ENCODE measurements at places on chromosomes 6 and 20.

- no peak for DNase-seq
These were observed 95.8 kb downstream of the ERMARD start for GRCh38 chr6:169847141-169847674.

GRCh38 chr20:48538058-48538825 lies 289.6 kb downstream of the PREX1 start:
- no peak for DNase-seq

- DNase-seq, result no peak
These were observed 46.3 kb downstream of the BTBD9 start for GRCh38 chr6:38593409-38593808.

DNA sequence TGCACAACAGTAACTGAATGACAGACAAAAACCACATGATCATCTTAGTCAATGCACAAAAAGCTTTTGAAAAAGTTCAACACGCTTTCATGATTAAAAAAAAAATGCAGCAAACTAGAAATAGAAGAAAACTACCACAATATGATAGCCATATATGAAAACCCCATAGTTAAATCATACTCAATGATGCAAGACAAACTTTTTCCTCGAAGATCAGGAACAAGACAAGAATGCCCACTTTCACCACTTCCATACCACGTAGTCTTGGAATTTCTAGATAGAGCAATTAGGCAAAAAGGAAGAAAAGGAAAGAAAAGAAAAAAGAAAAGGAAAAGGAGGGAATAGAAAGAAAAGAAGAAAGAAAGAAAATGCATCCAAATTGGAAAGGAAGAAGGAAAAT lies 44.6 kb upstream of the SLC23A2 start:
- no peak for DNase-seq

- no peak for DNase-seq
These were observed 138.7 kb downstream of the FOXO3 start for GRCh38 chr6:108699290-108700041.

GRCh38 chr6:44043479-44044153 lies 83.6 kb downstream of the MRPL14 start:
- DNase-seq, result no peak

DNA sequence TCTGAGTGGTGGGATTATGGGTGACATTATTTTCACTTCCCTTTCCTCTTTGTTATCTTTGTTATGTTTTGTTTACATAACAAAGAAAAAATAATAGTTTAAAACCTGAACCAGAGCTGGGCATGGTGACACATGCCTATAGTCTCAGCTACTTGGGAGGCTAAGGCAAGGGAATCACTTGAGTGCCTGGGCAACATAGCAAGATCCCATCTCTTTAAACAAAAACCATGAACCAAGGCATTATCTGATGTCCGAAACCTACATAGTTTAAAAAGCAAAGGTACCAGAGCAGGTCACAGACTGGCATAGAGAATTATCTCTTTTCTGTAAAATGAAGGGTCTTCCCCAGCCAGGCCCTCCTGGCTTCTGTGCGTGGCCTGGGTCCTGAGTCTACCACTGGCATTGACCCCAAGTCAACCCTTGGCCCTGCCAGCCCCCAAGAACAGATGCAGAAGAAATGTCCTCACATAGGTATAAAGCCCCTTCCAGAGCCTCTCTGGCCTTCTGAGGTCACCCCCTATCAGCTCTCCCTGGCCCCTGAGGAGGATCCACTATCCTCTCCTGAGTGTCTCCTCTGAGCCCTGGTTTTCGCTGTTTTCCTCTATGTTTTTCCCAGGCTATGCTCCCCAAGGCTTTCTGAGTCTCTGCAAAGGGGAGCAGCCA lies 81.3 kb downstream of the TRERF1 start:
- DNase-seq, result no peak

DNA sequence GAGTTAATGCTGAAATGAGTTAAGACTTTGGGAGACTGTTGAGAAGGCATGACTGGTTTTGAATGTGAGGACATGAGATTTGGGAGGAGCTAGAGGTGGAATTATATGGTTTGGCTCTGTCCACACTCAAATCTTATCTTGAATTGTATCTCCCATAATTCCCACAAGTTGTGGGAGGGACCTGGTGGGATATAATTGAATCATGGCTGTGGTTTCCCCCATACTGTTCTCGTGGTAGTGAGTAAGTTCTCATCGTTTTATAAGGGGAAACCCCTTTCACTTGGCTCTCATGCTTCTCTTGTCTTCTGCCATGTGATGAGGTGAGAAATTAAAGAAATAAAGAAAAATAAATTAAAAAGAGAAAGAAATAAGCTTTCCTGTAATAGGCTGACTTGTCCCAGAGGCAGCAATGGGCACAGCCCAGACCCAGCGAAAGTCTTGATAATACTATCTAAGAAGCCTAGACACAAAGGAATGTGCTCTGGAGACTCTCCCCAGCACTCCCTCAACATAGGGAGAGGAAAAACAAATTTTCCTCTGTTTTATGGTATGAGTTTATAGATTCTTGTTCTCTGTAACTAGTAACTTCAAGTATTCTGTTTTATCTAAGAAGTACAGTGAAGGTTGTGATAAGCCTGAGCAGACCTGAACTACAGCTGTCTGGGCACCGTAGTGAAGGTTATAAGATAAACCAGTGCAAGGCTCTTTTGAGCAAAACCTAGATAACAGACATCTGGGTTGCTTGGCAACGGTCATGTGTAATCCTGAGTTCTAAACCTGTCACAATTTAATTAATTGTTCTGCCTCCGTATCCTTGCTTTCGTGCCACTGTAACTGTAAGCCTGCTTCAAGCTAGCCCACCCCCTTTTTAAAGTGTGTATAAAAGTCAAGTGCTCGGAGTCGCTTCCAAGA lies 88.9 kb upstream of the ECI2 start:
- no peak for DNase-seq

- DNase-seq, result no peak
These were observed 148.5 kb downstream of the FOXC1 start for GRCh38 chr6:1758076-1758679.

- DNase-seq, result no peak
These were observed 133.2 kb upstream of the HDGFL1 start for GRCh38 chr6:22436134-22436533.

DNA sequence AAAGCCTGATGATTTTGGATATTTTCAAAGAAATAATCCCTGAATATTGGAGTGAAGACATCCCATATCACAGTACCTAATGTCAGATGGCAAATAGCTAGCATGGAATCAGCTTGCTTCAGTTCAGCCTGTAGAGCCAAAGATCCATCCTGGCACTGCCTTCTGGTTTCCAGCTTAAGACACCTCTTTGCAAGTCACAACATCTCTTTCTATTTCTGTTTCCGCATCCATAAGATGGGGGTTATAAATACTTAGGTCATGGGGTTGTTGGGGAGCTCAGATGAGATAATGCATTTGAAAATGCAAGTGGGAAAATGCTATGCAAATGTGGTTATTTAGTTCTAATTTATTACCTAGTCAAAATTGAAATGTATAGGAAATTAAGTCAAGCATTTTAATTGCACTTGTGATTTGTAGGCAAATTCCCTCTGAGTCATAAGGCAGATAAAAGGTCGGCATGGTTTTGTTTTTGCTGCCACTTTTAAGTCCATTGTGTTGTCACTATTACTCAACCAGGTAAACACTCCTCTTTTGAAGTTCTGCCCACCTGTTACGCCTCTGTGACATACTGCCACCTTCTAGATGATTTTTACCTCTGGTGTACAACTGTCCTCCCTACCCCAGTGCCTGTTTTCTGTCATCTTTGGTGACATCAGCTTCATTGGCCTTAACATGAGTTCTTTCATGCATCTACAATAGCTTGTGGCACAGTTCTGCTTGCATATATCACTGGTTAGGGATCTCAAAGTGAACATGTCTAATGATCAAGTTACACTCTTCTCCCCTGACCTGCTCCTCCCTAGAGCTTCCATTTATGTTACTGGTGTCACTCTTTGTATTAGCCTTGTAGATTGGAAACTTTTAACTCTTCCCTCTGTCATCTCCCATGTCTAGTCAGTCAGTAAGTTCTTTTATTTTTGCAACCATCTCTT lies 96.6 kb downstream of the CDKAL1 start:
- DNase-seq, result peak; percentile 41

GRCh38 chr6:68777956-68778355 lies 142.9 kb downstream of the ADGRB3 start:
- peak; percentile 62 for DNase-seq

DNA sequence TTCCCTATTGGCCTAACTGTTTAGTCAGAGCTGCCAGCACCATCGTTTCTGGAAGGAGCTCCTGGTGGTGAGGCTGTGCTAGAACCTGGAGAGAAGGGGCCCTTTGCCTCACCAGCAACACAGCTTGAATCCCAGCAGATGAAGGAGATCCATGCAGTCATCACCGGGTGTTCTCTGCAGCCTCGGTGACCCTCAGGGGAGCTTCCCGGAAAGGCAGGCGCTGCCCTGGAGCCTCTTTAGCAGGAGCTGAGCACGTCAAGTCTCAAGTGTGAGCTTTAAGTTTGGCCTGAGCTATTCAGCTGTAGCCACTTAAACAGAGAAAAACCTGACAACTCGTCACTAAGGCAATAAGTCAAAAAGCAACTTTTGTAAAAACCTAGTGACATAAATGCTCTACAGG lies 181.2 kb upstream of the FOXQ1 start:
- DNase-seq, result no peak

DNA sequence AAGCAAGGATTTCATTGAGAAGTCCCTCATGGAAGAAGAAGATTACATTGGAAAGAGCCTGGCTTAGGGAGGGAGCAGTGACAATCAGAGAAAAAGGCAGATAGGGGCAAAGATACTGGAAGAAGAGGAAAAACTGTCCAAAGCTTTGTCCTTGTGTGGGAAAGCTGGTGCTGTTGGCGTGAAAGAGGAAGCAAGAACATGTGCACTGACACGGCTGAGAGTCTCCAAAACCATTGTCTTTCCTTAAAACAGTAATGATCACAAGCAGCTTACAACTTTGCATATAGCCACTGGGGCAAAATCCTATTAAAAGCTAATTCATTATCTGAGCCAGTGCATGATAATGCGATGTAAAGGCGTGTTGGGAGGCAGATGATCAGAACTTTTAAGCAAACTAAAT lies 85.1 kb upstream of the ESR1 start:
- DNase-seq, result no peak

DNA sequence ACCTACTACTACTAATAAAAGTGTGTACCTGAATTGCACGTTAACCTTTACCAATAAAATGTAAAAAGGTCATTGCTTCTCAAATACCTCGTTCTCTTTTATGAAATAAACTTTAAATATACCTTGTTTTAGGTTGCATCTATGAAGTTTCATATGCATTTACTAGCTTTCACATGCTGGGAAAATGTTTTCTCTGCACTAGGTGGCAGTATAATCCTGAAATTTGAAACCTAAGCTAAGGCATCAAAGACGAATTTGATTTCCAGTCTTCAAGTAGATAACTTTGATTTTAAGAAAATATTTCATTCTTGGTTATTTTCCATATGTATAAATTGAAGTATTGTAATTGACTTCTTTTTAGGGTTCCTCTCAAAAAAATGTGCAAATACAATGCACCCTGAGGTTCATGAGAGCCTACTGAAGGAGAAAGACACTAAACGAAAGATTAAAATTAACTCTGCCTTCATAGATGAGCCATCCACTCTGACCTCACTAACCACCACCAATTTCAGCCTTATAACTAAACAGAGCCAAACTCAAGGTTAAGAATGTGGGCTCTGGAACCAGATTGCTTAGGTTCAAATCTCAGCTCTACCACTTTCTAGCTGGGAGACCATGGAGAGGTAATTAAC lies 7.3 kb upstream of the COL9A1 start:
- DNase-seq, result peak; percentile 2

DNA sequence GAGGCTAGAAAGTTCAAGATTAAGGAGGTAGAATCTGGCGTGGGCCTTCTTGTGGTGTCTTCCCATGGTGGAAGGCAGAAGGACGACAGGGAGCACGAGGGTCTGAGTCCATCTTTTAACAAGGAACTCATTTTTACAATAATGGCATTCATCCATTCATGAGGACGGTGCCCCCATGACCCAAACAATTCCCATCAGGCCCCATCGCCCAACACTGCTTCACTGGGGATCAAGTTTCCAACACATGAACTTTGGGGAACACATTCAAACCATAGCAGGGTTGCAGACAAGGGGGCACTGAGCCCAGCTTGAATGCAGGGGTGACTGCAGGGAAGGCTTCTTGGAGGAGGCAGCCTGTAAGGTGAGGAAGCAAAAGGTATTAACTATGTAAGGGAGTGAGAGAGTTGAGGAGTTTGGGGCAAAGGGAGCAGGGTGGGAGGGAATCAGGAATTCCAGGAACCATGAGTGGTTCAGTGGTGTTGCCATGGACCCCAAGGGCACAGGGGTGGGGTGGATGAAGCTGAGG lies 5.5 kb downstream of the RAB44 start:
- no peak for DNase-seq

GRCh38 chr20:51442602-51443001 lies 99.9 kb downstream of the NFATC2 start:
- DNase-seq, result no peak

- peak; percentile 14 for DNase-seq
These were observed 4.9 kb upstream of the UQCC2 start for GRCh38 chr6:33716379-33716778.

GRCh38 chr6:139960671-139961070 lies 586.2 kb upstream of the CITED2 start:
- no peak for DNase-seq

- DNase-seq, result no peak
These were observed 274.3 kb downstream of the QKI start for GRCh38 chr6:163688739-163689362.

GRCh38 chr20:21291026-21291425 lies 12.1 kb upstream of the XRN2 start:
- DNase-seq, result no peak

GRCh38 chr6:110746680-110747079 lies 68.6 kb downstream of the CDK19 start:
- DNase-seq, result no peak

DNA sequence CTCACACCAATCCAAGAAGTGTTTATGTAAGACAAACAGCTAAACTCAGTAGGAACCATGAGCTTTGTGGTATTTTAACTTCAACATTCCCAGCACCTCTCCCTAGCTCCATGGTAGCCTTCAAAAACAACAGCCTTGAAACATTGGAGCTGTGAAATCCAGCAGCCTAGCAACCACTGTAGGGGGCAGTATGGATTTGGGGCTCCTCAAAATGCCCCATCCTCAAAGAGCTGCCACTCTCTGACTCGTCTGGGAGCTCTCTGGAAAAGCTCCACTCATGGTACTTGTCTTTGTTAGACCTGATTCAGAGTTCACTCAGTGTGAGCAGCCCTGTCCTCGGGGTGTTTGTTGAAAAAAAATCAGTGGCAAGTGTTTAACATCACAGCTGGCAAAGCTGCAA lies 82.9 kb downstream of the KIF6 start:
- DNase-seq, result no peak

- DNase-seq, result peak; percentile 34
These were observed 260.6 kb downstream of the PRL start for GRCh38 chr6:22036275-22036674.

DNA sequence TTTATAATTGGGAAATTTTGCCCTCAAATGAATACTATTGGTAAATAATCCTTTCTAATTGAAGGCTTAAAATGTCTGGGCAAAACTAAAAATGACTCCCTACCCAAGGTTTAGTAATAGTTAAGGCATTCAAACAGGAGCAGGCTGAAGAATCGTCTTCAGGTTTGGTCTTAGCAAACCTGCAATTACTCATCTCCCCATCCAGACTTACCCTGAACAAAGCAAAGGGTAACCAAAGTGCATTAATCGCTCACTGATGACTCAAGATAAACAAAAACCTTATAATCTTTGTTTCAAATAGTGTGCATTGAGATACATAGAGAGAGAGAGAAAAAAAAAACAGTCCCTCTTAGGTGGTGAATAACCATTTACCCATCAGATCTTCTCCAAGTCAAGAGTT lies 225.5 kb downstream of the BMP2 start:
- no peak for DNase-seq

GRCh38 chr6:110332281-110332680 lies 25.9 kb downstream of the METTL24 start:
- DNase-seq, result no peak
